Daoy (cell line): ENCODE measurements at places on chromosomes 7 and 10.

GRCh38 chr10:87036623-87037022, 16.5 kb downstream of the FAM25A start:
- no peak for DNase-seq

DNA sequence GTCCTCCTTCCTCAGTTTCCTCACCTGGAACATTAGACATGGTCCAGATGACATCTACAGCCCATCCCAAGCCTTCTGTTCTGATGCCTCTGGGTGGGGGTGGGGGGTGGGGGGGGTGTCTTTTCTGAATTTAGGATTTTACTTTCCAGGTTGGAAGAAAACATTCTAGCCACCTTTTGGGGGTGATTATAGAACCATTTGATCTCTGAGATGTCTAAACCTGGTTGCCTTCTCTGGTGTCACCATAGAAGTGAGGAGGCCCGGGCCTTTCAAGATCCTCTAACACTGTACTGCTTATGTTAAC, 411.0 kb upstream of the ZMIZ1 start:
- DNase-seq, result no peak

DNA sequence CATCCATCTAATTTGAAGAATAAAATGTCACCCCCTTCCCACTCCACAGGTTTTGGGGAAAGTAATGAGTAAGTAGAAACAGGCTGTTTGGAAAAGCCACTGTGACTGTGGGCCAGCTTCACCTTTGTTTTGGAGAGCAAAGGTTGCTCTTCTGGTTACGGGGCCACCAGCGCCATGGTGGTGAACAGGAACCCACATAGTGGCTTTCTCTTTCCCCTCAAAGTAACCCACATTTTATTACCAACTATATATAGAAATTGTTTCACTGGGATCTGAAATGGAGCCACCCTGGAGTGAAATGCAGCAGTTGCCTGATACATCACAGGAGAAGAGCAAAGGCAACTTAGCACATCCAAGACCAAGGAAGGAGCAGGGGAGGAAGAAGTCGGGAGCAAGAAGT, 112.3 kb upstream of the EFCAB10 start:
- no peak for DNase-seq

DNA sequence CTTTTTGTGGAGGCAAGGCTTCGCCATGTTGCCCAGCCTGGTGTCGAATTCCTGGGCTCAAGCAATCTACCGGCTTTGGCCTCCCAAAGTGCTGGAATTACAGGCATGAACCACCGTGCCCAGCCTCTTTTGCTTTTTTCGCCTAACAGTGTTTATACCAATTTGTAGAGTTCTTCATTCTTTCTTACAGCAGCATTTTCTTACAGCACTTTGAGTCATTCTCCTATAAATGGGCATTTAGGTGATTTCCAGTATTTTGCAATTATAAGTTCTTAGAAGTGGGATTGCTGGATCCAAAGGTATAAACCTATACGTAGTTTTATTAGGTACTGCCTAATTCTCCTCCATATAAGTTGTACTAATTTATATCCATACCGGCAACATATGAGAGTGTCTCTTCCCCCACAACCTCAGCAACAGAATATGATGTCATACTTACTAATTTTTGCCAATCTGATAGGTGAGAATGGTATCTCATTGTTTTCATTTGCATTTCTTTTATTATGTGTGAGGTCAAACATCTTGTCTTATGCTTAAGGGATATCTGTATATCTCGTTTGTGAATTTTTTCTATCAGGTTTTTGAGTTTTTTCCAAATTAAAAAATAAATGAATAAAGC, 39.1 kb downstream of the SUFU start:
- no peak for DNase-seq

GRCh38 chr7:96314402-96315124, 7.3 kb downstream of the SLC25A13 start:
- DNase-seq, result peak; percentile 32

- DNase-seq, result no peak
Observed at GRCh38 chr10:84054743-84055142, 84.6 kb upstream of the GHITM start.

DNA sequence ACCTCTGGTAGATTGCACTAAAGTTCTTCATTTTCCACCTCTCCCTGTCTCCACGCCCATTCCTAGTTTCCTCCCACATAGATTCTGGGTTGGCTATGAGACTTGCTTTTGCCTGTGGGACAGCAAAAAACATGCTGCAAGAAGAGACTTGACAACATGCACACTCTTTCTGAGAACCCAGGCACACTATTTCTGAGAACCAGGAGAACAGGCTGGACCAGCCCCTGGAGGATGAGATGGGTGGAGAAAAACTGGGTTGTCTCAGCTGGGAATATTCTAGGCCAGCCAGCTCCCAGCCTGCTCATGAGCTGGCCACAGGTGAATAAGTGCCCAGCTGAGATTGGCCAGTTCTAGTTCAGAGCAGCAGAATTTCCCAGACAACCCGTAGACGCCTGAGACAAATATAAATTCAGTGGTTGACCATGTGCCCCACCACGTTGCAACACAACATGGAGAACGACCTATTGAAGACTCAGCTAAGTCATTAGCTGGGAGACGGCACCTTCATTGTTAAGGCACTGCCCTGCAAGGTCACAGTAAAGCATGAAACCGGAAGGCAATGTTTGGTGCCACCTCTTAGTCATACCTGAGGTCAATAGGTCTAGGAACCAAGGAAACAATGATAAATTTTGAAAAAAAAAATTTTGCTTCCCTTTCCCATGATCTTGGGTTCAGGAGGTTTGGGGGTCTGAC, 92.7 kb upstream of the AKR1E2 start:
- DNase-seq, result no peak

DNA sequence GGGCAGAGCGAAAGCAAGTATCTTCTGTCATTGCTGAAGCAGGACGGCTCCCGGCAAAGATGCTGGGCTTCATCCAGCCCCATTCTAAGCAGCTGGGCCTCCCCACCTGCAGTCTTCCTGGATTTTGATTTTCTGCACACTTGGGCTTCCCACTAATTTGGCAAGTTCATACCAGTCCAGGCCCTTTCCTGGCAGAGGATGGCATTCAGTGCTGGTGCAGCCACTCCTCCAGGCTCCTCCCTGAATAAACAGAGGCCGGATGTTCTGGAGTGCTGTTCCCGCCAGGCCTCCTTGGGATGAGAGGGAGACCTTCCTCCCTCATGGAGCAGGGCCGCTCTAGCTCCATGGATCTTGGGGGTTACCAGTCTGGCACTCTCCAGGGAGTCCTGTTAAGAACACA, 3.4 kb downstream of the BAG3 start:
- peak; percentile 47 for DNase-seq

- no peak for DNase-seq
Observed at GRCh38 chr10:10797513-10797912, 220.2 kb upstream of the CELF2 start.

GRCh38 chr7:149736478-149737360, 36.7 kb downstream of the ZNF467 start:
- DNase-seq, result no peak

- peak; percentile 70 for DNase-seq
Observed at GRCh38 chr10:92839191-92840085, 8.9 kb upstream of the EXOC6 start.

DNA sequence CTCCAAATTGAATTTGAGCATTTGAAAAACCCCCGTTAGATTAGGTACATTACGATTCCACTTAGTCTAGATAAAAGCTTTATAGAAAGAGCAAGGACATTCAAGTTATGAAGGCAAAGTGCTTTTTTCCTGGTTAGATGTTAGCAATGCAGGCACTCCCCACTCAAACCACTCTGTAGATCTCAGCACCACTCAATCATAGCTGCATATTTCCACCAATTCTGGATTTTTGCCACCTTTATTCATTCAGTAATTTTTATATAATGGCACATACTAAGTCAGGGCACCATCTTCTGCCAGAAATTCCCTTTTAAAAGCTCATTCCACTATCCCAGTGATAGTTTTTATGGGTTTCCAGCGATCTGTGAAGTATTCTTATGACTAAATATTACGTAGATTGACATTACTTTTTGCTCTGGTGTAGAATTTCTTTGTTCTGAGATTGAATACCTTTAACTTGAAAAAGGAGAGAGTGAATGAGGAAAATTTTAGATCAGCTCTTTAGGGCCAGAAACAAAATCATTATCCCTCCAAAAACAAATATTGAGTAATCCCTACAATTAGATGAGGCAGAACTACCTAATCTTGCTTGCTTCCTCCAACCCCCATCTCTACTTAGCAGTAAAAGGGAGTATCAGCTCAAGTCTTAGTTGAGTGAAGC, 51.6 kb downstream of the RNLS start:
- no peak for DNase-seq
